ENCODE measurements at places on chromosomes 1 and 21.

DNA sequence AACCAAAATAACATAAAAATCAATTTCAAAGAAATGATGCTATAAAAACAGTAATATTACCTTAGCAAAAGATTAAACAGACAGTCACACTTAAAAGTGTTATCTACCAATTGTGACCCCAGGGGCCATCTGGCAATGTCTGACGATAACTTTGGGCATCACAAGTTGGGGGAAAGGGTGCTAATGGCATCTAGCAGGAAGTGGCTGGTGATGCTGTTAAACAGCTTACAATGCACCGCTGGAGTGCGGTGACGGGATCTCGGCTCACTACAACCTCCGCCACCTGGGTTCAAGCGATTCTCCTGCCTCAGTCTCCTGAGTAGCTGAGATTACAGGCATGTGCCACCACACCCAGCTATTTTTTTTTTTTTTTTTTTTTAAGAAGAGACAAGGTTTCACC lies 27.6 kb downstream of the NUP133 start:
- no peak for DNase-seq

GRCh38 chr21:45830221-45830640 lies 151.3 kb upstream of the COL6A1 start:
- no peak for DNase-seq

GRCh38 chr1:12565966-12566352 lies 52.1 kb downstream of the DHRS3 start:
- DNase-seq: no peak

DNA sequence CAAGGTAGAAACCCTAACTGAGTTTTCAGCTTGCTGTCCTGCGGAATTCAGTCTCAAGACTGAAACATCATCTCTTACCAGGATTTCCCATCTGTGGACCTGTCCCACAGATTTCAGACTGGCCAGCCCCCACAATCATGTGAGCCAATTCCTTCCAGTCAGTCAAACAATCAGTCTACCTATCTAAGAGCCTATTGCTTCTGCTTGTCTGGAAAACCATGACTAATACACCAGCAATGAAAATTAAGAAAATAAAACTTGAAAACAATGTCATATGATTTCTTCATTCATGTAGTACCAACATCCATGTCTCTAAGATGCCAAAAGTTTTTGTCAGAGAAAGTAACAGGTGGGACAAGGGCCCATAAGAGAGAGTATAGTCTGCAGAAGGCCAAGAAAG lies 57.6 kb upstream of the CRB1 start:
- DNase-seq: no peak

DNA sequence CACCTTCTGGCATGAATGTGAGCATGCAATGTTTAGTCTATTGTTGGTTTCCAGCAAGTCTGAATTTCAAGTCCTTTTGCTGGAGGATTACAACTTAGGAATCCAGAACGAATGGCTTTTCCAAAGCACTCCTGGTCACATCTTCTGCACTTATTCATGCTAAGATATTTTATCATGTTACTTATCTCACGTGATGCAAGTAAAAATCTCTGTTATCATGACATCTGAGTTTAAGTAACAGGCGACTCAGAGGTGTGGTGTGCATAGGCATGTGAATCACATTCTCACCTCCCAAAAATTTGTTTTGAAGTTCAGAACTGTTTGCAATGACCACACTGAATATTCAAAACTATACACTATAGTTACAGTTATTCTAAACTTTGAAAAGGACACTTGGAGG lies 204.8 kb upstream of the FGGY start:
- no peak for DNase-seq

GRCh38 chr21:17780539-17780938 lies 38.6 kb downstream of the C21orf91 start:
- DNase-seq: no peak

GRCh38 chr1:53073868-53074311 lies 11.9 kb downstream of the PODN start:
- DNase-seq: no peak

GRCh38 chr1:202656057-202656456 lies 54.2 kb downstream of the SYT2 start:
- no peak for DNase-seq

DNA sequence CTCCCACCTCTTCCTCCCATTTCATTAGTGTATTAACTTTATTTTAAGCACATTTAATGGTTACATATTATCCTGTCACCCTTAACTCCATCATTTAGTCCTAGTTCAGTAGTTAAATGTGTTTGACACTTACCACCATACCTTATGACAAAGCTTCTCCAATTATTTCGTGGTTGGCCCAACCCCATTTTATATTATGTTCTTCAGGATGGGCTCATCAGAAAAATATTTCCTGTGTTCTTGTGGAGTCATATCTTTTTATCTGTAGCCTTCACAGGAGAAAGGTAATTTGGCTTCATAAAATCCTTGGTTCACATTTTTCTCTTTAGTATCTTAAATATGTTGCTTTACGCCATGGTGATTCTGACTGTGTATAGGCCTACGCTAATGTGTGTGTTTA lies 142.3 kb upstream of the COL6A1 start:
- DNase-seq: no peak

- DNase-seq: no peak
These were observed 20.6 kb upstream of the LAMC2 start for GRCh38 chr1:183165456-183165855.

- DNase-seq: no peak
These were observed 11.1 kb upstream of the RAB42 start for GRCh38 chr1:28580722-28581530.

- no peak for DNase-seq
These were observed 89.5 kb downstream of the SCMH1 start for GRCh38 chr1:41152622-41153044.

DNA sequence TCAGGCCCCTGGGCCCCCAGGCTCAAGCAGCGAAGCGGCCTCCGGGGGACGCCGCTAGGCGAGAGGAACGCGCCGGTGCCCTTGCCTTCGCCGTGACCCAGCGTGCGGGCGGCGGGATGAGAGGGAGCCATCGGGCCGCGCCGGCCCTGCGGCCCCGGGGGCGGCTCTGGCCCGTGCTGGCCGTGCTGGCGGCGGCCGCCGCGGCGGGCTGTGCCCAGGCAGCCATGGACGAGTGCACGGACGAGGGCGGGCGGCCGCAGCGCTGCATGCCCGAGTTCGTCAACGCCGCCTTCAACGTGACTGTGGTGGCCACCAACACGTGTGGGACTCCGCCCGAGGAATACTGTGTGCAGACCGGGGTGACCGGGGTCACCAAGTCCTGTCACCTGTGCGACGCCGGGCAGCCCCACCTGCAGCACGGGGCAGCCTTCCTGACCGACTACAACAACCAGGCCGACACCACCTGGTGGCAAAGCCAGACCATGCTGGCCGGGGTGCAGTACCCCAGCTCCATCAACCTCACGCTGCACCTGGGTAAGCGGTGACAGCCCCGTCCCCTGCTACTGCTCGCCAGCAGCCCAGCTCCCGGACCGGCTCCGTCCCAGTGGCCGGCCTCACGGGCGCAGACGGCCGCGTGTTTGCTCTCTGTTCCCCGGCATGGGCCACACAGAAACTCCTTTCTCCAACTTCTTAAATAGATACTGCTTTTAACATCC lies 539 bp downstream of the LAMC1 start:
- DNase-seq: peak; percentile 56

GRCh38 chr1:225962440-225962975 lies 21.5 kb upstream of the LEFTY2 start:
- peak; percentile 61 for DNase-seq

DNA sequence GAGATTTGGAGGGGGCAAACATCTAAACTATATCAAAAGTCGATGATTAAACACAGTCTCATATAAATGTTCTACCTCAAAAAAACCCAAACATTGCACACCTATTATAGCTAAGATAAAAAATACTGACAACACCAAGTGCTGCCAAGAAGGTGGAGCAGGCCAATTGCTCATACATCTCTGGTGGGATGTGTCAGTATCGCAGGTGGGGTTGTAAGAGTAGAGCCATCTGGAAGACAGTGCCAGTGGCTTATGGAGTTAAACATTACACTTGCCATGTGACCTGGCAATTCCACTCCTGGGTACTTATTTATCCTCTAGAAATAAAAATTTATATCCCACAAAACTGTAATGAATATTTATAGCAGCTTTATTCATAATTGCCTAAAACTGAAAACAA lies 213.4 kb downstream of the DISC1 start:
- no peak for DNase-seq

- DNase-seq: no peak
These were observed 1.6 kb upstream of the CLSTN1 start for GRCh38 chr1:9825093-9826074.

DNA sequence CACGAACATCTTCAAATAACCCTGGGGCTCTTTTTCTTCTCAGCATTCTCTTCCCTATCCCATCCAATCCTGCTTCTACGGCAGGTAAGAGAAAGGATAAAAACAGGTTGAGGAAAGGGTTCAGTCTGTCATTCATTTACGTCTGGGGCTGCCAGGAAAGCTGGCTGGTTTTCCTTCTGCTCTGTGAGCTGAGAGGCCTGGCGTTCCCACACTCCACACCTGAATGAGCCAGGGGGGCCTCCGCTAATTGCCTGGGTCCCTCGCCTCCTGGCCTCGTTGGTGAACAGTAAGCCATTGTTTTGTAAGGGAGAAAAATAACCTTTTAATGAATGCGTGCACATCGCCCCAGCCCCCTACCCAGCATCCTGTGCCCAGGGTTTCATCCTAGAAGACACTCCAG lies 70.8 kb upstream of the SIM2 start:
- no peak for DNase-seq

GRCh38 chr1:233390842-233391737 lies 63.6 kb downstream of the MAP3K21 start:
- DNase-seq: no peak

DNA sequence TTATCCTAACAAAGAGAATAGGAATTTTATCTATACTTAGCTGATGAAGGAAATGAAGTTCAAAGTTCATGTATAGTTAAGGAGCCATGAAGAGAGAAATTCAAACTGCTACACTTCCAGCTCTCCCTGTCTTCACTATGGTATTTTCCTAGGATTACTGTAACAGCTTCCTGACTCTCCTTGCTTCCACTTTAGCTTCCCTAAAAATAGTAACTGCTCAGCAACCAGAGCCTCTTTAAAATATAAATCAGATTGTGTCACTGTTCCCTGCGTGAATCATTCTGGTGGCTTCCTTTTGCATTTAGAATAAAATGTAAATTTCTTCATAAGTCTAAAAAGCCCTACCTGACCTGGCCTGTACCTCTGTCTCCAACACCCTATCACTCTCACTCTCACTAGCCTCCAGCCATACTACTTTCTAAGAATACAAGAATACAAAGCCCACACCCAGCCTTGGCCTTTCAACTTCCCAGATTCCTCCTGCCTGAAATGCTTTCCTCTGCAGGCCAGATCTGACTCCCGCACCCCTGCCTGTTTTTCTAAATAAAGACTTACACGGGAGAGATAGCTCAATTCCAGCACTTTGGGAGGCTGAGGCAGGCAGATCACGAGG lies 30.5 kb downstream of the OR10J1 start:
- DNase-seq: no peak

GRCh38 chr1:156836041-156836654 lies 19.5 kb upstream of the SH2D2A start:
- DNase-seq: no peak

DNA sequence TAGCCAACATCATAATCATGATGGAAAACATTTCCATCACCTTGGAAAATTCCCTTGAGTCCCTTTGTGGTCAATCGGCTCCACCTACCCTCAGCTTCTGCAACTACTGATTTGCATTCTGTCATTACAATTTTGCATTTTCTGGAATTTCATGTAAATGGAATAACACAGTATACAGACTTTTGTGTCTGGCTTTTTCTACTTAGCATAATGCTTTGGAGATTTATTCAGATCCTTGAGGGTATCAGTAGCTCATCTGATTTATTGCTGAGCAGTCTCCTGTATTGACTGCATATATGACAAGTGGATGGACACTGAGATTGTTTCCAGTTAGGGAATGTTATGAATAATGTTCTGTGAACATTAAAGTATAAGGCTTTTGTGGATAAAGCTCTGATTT lies 358.3 kb downstream of the USP25 start:
- no peak for DNase-seq

- DNase-seq: no peak
These were observed 24.2 kb downstream of the CLEC20A start for GRCh38 chr1:178472531-178472930.

DNA sequence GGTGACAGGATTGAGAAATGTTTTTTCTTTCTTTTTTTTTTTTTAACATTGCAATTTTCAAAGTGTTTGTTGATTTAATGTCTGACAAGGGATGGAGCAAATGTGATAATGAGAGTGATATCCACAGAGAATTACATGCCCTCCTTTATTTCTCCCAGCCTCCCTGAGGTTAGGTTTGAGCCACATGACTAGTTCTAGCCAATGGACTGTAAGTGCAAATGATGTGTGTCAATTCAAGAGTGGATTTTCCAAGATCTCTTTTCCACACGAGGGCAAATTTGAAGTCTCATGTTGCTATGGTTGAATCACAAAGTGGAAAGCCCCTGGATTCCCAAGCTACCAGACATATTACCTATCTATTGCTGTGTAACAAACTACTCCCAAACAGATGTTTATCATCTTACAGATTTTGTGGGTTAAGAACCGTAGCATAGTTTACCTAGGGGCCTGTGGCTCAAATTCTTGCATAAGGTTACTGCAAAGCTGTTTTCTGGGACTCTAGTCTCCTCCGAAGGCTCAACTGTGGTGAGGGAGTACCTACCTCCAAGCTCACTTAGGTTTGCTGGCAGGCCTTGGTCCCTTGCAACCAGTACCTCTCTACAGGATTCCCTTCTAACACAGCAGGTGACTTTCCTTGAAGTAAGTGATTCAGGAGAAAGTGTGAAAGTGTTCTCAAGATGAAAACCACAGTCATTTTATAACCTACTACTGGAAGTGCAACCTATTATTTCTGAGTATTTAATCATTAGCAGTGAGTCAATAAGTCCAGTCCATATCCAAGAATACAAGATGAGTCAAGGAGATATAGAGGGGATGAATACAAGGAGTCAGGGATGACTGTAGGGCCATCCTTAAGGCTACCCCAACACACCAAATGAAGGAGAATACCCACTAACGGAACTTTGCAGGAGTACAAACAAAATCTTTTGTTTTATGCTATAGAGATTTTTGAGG lies 533.6 kb downstream of the PTPRC start:
- DNase-seq: no peak

DNA sequence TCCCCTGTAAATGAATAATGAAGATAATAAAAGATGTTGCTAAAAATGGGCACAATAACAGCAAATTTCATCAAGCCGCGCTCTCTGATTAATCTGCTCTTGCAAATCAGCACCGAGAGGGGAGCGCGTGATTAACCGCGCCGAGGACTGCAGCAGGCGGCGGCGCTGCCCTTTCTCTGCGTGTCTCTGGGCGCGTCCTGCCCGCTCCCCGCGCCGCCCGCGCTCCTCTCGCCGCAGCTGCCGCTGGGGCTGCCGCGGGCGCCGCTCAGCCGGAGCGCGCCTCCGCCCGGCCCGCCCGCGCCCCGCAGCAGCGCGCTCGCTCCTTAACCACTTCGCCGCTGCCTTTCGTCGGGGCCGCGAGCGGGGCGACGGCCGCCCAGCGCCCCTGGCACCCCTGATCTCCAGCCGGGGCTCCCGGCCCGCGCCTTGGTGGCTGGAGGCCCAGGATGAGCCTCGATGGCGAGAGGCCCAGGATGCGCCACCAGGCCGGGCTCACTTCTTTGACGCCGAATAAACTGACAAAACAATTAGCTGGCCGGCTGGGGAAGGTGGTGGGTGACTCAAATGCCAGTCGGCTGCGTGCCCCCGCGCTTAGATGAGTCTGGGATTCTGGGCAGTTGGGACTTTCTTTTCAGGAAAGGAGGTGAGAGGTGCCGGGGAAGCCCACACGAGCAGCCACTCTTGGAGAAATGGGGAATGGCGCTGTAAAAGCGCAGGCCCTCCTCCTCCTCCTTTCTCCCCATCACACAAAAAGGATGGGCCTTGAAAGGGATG lies 221.4 kb upstream of the PKN2 start:
- no peak for DNase-seq

GRCh38 chr1:247487057-247487456 lies 29.2 kb upstream of the OR2B11 start:
- DNase-seq: peak; percentile 9
